ENCODE measurements at places on chromosomes 4 and X.

DNA sequence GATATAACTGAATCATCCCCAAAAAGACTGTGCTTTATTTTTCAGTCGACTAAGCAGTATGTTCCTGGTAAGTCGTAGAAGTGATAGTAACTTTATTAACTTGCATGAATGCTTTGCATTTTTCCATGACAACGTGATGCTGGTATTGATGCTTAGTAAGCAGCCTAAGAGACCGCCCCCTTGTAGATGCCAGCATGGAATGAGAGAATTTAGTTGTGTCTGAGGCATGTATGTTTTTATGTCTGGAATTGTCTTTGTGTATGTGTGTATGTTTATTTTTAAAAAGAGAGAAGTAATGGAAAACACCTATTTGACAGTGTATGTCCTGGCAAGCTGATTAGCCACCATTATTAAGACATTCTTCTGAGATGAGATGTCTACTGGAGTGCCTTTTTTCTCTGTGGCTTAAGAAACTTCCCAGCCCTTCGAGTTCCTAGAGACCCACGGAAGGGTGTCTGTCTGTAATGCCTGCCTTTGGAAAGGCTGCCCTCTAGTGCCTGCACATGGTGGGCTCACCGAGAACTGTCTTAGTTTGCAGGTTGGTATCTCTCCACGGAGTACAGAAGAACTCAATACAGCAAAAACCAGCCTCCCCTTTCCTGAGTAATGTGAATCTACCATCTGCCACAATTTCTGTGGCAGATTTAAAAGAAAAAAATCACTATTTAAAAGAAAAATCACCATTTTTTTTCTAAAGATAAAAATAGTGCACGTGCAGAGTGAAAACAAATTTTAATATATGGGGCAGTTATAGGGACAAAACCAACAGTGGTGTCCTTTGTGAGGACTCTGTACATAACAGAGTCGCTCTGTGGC, 85.9 kb downstream of the AASDH start:
- DNase-seq = peak; percentile 68

- peak; percentile 75 for DNase-seq
Measured at GRCh38 chr4:173185847-173186510, 17.4 kb downstream of the GALNT7 start.

DNA sequence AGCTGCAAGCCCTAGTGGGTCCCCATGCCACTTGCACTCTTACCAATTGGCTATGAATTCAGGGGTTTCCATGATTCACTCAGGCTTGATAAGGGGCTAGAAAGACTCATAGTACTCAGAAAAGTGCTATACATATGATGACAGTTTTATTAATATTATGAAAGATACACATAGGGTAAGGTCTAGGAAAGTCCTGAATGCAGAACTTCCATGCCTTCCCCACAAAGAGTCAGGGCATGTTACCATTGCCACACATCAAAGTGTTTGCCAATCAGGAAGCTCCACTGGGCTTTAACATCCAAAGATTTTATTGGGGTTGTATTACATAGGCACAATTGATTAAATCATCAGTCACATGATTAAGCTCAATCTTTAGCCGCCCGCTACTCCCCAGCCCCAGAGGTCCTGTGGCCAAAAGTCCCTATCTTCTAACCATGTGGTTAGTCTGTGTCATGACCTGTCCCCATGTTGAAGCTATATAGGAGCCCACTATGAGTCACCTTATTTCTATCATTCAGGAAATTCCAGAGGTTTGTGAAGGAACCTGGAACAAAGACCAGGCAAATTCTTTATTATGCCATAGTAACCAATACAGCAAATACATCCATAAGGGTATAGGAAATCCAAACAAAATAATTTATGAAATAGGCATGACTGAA, 635.6 kb downstream of the STPG2 start:
- DNase-seq = no peak

DNA sequence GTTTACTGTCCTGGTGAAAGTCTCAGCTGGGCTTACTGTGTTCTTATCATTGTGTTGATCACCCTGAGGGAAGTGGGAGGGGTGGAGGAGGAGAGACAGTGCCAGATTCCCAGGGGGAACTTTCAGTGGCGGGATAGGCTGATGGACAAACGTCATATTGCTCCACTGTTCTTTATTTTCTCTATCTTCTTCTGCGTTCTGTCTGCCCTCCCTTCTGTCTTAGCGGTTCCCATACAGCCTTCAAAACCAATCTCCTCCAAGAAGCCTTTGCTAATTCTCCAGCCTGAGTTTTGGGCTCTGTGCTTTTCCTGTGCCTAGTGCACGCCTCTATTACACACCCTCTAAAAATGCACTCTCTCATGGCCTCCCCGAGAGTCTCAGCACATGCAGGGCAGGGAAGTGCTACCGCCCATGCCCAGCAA, 448.7 kb upstream of the FAT1 start:
- no peak for DNase-seq

- no peak for DNase-seq
Measured at GRCh38 chrX:51847463-51847862, 46.0 kb upstream of the MAGED1 start.

DNA sequence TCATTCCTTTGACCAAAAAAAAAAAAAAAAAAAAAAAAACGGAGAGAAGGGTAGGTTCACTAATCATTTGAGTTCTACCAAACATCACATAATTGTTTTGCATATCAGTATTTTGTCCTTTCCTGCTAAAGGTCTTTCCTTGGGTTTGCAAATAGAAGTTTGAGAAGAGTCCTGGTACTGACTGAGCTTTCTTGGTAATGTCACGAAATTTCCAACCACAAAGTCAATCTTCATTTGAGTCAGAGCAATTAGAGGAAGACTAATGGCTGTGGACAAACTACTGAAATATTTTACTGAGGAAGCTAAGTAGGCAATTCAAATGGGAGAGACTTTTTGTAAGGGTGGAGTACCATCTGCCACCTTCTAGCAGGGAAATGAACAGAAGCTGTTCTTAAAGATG, 21.7 kb upstream of the CD40LG start:
- no peak for DNase-seq

DNA sequence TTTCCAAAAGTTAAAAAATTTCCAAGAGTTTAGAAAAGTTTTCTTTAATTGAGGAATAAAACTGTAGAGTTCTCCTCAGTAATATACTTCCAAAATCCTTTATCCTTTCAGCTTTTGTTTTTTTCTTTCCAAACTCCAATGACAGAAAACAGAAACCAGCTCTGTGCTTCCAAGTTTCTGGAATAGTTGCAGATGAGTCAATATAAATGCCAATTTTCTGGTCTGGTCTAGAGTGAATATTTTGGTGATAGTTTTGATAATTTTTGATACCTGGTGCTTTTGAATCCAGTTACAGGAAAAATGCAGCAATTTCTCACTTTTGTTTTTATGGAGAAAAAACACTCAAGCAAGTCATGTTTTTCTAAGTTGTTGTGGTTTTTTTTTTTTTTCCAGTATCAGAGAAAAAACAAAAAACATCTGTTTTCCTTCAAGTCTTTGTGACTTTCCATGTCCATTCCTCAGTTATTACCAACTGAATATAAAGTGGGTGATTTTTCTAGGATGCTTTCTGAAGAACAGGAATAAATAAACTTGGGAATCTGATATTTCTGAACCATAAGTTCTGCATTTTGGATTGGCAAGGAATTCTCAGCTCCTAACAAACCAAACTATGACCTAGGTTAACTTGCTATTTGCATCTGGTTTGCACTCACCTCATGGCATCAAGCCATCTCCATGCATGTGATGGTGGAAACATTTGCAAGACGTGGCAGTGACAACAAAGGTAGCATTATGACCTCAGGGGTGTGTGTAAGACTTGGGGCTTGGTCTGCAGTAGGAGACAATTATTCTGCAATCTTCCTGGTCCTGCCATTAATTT, 139.1 kb downstream of the VEGFC start:
- no peak for DNase-seq

DNA sequence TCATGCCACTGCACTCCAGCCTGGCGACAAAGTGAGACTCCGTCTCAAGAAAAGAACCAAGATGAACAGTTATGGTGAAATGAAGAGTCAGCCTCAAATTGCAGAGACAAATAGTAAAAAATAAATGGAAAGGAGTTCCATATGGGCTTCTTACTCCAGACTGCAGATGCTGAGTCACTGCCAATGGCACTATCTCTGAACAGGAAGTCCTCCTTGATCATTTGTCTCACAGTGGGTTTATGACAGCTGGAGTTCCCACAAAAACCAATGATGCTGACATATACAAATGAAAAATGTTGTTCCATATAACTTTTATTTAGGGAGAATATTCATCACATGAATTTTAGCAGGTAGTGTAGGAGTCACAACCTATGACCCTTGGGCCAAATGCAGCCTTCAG, 631.6 kb downstream of the PCDH18 start:
- no peak for DNase-seq

- no peak for DNase-seq
Measured at GRCh38 chr4:84496706-84497503, 2.2 kb downstream of the NKX6-1 start.

- DNase-seq = no peak
Measured at GRCh38 chr4:183397741-183398297, 46.6 kb upstream of the CDKN2AIP start.

DNA sequence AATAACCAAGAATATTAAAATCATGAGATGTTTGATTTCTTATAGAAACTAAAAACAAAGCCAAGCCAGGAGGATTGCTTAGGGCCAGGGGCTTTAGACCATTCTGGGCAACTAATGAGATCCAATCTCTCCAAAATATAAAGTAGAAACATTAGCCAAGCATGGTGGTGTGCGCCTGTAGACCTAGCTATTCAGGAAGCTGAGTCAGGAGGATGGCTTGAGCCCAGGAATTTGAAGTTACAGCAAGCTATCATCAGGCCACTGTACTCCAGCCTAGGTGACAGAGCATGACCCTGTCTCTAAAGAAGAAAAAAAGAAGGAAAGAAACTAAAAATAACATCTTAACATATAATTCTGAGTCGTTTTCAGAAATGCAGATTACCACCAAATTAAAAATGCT, 96.7 kb downstream of the NAF1 start:
- DNase-seq = no peak

DNA sequence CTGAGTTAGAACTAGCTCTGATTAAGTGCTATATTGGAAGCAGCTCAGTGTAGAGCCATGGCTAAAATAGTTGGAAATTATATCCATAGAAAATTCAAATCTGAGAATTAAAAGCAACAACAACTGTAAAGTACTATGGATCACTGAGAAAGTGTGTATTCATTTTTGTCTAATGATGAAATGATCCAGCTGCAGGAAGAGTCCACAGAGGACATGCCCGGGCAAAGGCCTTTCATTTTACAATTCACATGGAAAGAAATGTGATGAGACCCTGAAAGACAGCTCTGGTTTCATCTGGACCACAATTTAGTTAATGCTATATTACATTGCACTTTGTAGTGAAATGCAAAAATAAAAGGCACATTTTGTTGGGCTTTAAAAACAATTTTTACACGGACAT, 196.8 kb upstream of the FAT1 start:
- DNase-seq = no peak

GRCh38 chr4:37821953-37822605, 4.4 kb upstream of the PGM2 start:
- DNase-seq = no peak

DNA sequence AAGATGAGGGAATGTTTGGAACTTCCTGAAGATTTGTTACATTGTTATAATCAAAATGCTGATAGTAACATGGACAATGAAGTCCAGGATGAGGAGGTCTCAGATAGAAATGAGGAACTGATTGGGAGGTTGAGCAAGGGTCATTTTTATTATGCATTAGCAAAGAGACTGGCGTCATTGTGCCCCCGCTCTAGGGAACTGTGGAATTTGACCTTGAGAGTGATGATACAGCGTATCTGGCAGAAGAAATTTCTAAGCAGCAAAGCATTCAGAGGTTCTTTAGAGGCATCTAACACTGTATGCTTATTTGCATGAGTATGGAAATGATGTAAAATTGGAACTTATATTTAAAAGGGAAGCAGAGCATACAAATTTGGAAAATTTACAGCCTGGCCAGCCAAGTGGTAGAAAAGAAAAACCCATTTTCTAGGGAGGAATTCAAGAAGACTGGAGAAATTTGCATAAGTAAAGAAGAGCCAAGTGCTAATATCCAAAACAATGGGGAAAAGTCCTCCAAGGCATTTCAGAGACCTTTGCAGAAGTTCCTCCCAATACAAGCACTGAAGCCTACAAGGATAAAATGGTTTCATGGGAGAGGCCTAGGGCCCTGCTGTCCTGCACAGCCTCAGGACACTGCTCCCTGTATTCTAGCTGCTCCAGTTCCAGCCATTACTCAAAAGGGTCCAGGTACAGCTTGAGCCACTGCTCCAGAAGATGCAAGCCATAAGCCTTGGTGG, 483.0 kb upstream of the NDST4 start:
- DNase-seq = no peak

- DNase-seq = no peak
Measured at GRCh38 chrX:121958886-121959285, 911.5 kb downstream of the GLUD2 start.

DNA sequence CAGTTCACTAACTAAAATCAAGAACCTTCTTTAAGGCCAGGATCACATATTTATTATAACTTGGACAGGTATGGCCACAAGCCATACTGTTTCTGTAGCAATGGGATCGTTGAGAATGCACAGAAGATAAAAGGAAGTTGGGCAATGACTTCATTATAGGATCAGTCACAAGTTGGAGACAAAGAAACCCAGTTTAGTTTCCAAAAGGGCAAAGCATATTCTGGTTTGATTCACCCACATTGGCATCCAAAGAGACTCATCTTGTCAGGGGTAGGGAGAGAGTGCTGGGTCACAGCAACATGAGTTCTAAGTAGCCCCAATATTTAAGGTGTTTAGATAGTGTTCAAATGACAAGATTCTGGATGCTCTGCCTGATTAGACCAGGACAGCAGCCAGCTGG, 317.1 kb upstream of the GALNT7 start:
- no peak for DNase-seq

GRCh38 chrX:49249071-49249470, 13.8 kb downstream of the CCDC22 start:
- DNase-seq = no peak

GRCh38 chrX:133838761-133839676, 146.4 kb downstream of the GPC3 start:
- peak; percentile 13 for DNase-seq

GRCh38 chr4:12889054-12889453, 595.1 kb downstream of the RAB28 start:
- no peak for DNase-seq

DNA sequence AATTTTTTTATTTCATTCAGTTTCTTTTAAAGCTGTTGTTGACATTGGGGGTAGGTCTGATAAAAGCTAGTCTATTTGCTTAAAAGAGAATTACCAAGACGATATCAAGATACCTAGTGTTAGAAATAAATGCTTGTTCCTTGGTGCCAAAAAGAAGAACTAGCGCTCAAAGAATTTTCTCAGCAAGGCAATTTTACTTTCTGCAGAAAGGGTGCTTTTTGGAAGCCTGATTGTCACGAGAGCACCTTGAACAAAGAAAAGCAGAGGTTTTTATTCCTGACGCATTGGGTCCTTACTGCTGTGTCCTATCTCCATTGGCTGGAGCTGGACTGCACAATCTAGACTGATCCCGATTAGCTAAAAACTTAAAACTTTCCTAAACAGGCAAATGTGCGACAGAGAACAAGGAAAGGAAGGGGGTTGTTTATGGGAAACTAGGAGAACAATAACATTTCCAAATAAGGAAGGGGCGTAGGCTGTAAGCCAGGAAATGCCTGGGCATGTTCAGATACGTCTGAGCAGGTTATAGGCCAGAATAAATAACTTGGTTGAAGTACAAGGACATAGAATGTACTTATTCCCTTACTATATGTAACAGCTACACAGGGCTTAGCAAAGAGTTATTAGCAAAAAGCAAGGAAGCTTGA, 50.3 kb upstream of the STPG2 start:
- DNase-seq = no peak

GRCh38 chr4:151458148-151458547, 49.2 kb downstream of the FHIP1A start:
- no peak for DNase-seq

- no peak for DNase-seq
Measured at GRCh38 chr4:18234108-18234507, 212.6 kb upstream of the LCORL start.

GRCh38 chr4:66062921-66063320, 392.6 kb upstream of the EPHA5 start:
- DNase-seq = no peak
